ENCODE measurements at places on chromosomes 3 and 15.

- peak; percentile 11 for DNase-seq
Observed at GRCh38 chr3:85801955-85802354, 843.2 kb downstream of the CADM2 start.

GRCh38 chr3:127168271-127168670 is 24.7 kb upstream of the PRR23E start:
- DNase-seq = no peak

GRCh38 chr15:43508991-43509659 is 8.3 kb upstream of the MAP1A start:
- DNase-seq = peak; percentile 57

- peak; percentile 41 for DNase-seq
Observed at GRCh38 chr15:88605189-88606069, 15.7 kb upstream of the AEN start.

GRCh38 chr3:64163019-64163754 is 62.1 kb downstream of the PRICKLE2 start:
- DNase-seq = no peak

DNA sequence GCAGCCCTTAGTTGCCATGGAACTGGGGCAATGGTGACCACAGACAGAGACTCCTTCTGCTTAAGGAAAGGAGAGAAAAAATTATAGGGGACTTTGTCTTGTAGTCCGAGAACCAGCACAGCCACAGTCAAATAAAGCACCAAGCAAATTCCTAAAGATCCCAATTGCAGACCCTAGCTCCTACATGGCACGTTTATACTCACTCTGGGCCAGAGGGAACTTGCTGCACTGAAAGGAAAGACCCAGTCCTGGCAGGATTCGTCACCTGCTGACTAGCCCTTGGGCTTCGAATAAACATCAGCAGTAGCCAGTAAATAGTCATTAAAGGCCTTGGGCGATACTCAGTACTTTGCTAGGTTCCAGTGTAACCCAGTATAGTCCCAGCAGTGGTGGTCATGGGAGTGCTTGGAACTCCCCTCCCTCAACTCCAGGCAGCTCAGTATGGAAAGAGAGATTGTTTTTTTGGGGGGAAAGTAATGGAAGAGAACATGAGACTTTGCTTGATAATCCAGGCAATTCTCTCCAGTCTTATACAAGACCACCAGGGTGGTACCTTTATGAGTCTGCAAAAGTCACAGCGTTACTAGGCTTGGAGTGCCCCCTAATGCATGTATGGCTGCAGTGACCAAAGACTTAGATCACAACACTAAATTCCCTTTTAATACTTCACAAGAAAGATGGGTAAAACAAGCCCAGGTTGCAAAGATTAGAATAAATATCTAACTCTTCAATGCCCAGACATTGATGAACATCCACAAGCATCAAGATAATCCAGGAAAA is 66.4 kb upstream of the AGTR1 start:
- no peak for DNase-seq

DNA sequence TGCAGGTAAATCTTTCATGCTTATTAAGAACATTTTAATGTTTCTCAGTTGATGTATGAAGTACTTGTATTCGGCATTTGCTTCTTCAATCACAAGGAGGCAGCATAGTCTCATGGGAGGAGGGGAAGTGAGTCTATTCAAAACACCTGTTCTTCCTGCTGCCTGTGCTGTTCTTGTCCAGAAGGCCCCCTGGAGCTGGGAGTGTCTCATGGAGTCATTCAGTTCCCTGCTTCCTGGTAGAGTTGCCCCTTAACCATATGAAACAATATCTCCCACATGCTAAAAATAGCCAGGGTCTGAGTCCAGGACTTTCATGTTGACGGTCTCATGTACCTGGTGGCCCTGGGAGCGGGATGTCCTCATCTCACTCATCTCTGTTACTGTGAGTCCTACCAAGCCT is 15.5 kb upstream of the PPP1R2 start:
- peak; percentile 44 for DNase-seq

DNA sequence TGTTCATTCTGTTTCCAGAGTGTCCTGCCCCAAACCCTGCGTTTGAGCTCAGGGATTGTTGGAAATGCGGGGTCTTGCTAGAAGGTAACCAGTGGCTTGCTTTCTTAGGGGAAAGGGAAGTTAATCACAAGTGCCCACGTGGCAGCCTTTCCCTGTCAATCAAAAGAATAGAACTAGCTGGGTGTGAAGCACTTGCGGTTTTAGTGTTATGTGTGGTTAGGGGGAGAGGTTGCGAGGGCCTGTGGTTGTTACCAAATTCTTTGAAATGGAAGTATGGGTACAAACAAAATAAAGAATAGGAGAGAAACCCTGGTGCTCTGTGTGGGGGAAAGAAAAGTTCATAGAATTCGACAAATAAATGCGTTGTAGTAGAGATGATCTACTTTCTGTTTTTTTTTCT is 67.6 kb downstream of the FNDC3B start:
- DNase-seq = no peak

- no peak for DNase-seq
Observed at GRCh38 chr15:45331972-45332371, 46.4 kb downstream of the GATM start.

DNA sequence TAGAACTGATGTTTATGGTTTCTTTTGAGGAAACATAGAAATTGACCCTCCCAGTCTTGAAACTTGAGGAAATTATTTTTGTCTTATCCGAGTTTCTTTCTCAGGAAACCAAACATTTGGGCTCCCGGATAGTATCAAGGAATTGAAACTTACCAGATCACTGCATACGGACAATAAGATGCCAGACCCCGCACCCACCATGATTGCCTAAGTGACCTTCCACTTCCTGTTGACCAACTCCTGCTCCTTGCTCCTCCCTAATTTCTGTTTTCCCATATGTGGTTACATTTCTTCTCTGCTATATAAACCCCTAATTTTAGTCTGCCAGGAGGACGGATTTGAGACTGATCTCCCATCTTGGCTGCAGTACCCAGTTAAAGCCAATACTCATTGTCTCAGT is 118.4 kb upstream of the TPRG1 start:
- DNase-seq = no peak

- DNase-seq = no peak
Observed at GRCh38 chr15:21261396-21261964, 178.8 kb downstream of the POTEB3 start.

DNA sequence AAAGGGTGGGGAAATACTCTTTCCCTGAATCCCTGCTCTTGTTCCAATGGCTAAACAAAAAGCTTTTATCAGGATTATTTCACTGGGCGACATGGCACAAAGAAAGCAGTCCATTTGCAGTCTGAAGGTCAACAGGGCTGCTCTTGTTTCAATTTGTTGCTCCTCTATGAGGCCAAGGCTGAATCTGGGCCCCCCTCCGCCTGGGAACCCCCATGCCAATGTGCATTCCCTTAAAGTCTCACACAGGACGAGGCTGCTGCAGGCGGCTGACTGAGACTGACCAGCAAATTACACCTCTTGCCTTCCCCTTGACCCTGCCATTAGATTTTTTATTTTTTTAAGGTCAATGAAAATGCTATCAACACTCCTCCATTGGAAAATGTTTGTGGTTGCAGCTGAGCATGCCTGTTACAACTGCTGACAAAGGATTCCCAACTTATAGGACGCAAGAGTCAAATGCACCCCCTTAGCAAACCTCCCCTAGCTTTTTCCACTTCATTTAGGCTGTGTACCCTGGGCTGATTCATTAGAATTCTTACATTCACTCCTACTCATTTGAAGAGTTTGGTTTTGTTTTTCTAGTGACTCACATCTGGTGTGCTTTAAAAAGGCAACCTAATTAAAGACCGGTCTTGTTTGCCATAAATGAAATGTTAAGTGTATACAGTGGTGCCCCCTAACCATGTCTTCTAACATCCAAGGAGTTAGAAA is 60.8 kb upstream of the ARHGEF3 start:
- no peak for DNase-seq

DNA sequence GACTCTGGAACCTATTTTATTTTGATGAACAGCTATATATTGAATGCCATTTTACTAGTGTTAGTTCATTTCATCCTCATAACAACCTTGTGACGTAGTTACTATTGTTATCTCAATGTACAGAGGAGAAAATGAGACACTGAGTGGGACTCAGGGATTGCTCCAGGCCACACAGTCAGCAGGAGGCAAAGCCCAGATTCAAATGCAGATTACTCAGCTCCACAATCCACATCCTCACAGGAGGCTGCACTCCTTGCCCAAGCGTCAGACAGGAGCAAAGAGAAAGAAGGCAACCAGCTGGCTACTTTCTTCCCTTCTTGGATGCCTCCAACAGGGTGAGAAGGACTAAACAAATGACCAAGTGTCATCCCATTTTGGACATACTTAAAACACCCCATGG is 92.0 kb upstream of the CCDC54 start:
- no peak for DNase-seq

GRCh38 chr3:69088063-69088462 is 3.3 kb downstream of the ARL6IP5 start:
- DNase-seq = no peak

- no peak for DNase-seq
Observed at GRCh38 chr3:46659285-46659684, 34.2 kb downstream of the ALS2CL start.

DNA sequence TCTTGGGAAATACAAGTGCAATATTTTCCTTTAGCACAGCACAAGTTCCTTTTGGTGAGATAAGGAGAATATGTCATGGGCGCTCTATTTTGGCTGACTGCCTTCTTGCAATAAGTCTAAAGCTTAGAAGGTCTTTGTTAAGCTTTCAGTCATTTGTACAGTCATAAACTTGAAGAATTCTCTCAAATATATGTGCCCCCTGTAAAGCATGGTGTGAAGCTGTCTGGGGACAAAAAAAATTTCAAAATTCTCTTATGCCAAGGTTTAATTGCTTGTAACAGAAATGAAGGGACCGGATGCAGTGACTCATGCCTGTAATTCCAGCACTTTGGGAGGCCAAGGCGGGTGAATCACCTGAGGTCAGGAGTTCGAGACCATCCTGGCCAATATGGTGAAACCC is 21.7 kb upstream of the ARID3B start:
- DNase-seq = no peak

DNA sequence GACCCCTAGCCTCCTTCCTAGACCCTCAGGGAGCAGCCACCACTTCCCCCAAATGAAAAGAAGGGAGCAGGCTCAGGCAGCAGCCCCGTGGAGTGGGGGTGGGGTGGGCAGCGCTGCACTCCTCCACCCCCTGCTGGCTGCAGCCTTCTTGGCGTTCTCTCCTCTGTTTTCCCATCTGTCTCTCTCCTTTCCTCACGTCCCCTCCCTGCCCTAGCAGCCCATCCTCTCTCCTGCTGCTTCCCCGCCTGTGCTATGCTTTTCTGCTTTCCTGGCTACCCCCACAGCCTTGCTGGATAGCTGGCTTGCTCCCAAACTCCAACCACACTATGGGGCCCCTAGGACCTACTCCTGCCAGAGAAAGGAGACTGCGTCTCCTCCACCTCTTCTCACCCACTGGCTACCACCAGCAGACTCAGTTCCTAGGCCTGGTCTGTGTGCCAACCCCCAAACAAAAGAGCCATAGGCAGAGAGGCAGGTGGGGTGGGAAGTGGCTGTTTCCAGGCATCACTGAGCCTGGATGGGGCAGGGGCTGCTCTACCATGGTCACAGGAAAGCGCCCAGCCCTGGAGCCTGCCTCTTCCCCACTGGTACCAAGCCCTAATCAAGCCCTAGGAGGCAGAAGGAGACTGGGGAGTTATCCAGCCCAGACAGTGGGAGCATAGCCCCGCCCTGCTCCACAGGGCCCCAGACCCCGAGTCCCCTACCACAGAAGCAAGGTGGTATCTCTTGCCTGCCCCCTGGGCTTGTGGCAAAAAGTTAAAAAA is 3.4 kb upstream of the DISP2 start:
- peak; percentile 82 for DNase-seq

DNA sequence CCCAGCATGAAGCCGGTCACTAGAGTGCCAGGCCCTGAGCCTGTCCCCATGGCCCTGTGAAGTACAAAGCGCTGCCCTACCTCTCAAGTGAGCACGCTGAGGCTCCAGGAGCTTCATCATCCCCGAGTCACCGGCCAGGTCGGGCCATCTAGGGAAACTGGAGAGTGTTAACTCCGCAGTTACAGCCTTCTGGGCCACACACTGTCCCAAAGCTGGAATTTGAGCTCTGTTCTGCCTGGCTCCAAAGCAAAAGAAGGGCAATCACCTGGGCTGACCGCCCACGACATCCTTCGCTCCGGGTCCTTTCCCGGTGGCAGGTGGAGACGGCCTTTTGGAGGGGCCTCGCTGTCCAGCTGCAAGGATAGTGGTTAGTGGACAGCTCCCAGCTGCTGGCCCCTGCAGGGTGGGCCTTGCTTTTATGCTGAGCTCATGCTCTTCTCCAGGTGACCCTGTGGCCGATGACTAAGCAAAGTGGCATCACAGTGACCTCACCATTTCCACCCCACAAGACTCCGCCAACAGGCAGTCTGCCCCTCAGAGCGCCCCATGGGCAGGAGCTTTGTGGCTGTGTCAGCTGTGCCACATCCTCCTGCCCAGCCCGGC is 3.5 kb upstream of the MUC4 start:
- no peak for DNase-seq

DNA sequence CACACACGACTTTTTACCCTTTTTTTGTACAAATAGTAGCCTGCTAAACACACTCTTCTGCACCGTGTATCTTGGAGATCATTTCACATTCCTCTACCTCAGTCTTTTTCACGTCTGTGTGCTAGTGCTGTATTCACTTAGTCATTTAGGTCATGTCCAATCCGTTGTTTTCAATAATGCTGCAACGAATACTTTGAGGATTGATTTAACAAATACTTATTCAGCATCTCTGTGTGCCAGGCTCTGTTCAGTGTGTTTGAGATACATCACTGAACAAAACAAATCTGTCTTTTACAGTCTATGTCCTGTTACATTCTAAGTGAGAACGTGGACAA is 882 bp downstream of the JMJD7 start:
- no peak for DNase-seq

- DNase-seq = no peak
Observed at GRCh38 chr3:101964861-101965260, 115.5 kb downstream of the NFKBIZ start.

- no peak for DNase-seq
Observed at GRCh38 chr15:52054381-52054780, 35.4 kb downstream of the MAPK6 start.

DNA sequence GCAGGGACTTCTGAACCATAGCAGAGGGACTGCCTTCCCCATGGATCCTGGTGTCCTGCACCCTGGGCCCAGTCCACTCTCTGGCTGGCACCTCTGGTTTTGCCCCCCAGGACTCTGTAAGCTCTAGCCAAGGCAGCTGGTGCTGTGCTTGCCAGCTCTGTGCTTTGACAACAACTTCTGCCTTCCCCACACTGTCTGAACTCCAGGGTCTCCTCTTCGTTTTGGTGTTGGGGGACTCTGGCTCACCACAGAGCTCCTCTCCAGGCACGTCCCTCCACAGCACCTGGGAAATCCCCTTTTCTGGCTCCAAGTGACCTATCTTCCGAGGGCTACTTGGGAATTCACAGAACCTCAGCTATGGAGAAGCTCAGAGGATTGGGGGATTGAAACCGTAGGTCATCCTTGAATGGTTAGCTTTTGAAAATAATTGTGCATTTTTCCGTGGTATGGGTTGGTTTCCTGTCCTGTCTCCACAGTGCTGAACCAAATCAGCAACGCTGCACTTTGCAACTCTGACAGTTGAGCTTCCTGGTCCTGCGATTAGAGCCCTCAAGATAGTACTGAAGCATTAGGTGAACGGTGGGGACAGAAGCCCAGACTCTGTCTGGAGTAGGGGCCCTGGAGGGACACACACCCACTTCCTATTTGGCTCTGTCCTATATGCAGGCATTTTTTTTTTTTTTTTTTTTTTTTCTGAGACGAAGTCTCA is 152.4 kb downstream of the APBA2 start:
- no peak for DNase-seq

GRCh38 chr3:117622171-117622841 is 912.7 kb downstream of the TUSC7 start:
- peak; percentile 63 for DNase-seq

- DNase-seq = peak; percentile 10
Observed at GRCh38 chr3:72338942-72339669, 509.1 kb downstream of the SHQ1 start.

- DNase-seq = peak; percentile 12
Observed at GRCh38 chr3:48634661-48635221, 520 bp downstream of the SLC26A6 start.

All from NCI-H524 (cell line).